ENCODE measurements at places on chromosomes 7 and 10. TPM values are rescaled to one million over a fixed set of nuclear protein-coding genes. Genes with fewer than 3 reads are reported as not detected.

The MRC1 gene
- not detected for total RNA-seq

The CYP2C18 gene
- total RNA-seq: not detected

The SLF2 gene
- total RNA-seq: 48.1 TPM

The HOXA6 gene
- total RNA-seq: 1.3 TPM

The STEAP1 gene
- 24.2 TPM for total RNA-seq

The HUS1 gene
- 16.9 TPM for total RNA-seq

The SPAM1 gene
- total RNA-seq: not detected

The FOXI2 gene
- total RNA-seq: not detected

The CUZD1 gene
- 0.29 TPM for total RNA-seq

The NPY gene
- not detected for total RNA-seq

The COL13A1 gene
- not detected for total RNA-seq

The CCDC3 gene
- total RNA-seq: not detected

The GRM8 gene
- not detected for total RNA-seq

The TUBB8 gene
- total RNA-seq: 0.31 TPM

The STAM gene
- total RNA-seq: 31.7 TPM

The C10orf105 gene
- not detected for total RNA-seq

The ADRB1 gene
- 0.07 TPM for total RNA-seq
